ENCODE measurements at places on chromosomes 6 and 20.

- no peak for DNase-seq
Observed at GRCh38 chr20:12455148-12455547, 537.5 kb downstream of the BTBD3 start.

DNA sequence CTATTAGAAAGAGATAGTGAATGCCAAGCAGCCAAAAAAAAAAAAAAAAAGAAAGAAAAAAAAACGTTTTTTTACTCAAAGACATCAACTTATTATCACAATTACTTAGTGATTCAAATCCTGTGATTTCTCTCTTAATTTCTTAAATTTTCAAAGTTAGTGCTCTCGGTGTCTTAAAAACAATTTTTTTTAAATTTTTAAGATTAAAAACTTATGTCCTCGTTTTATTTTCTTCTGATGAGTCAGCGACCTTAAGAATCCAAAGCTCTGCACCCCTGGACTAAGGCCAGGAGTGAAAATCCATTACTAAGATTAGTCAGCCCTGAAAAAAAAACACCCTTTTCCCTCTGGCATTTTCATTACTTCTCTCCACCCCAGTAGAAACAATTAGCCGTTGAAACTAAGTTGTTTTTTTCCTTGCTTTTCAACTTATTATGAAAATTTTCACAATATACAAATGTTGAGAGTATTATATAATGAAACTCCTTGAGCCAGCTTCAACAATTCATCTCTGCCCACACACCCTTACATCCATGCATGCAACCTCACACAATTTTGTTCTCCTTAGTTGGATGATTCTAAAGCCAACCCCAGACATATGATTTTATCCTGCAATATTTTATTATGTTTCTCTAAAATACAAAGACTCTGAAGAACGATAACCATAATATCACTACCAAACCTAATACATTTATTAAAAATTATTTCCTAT lies 85.6 kb upstream of the CARMIL1 start:
- no peak for DNase-seq

DNA sequence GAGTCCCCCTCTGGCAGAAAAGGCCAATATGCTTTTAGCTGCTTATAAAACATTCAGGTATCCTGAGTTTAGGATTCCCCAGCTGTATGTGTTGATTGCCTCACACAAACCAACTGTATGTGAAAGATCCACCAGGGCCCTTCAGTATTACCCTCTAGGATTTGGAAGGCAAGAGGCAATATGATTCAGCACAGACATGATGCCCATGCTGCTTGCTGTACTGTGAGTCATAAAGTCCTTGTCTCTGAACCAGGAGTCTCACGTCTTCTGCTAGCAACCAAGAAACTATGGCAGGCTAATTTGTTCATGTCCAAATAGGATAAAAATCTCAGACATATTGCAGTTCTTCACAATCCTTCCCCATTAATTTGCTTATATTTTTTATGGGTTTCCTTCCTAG lies 789.2 kb upstream of the SLC35B3 start:
- DNase-seq, result no peak

GRCh38 chr6:31407699-31408098 lies 4.3 kb downstream of the MICA start:
- DNase-seq, result no peak

- DNase-seq, result no peak
Observed at GRCh38 chr6:131061041-131061750, 1.8 kb downstream of the EPB41L2 start.

- no peak for DNase-seq
Observed at GRCh38 chr6:37646097-37646864, 51.4 kb downstream of the MDGA1 start.

DNA sequence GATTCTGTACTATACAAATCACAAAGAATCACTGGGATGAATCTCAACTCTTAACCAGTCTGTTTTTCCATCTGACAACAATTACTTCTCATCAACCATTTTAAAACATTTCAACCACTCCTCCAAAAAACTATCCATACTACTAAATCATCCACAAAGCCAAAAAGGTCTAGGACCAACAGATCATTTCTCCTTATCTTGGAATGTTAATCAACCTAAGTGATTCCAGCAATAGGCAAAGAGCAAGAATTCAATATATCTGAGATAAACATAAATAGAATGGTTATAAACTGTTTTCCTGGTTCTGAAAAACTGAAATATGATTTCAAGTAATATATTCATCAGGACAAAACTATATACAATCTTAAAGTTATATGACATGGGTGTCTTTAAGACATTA lies 28.6 kb downstream of the RANBP9 start:
- no peak for DNase-seq

GRCh38 chr6:35751594-35751993 lies 14.8 kb downstream of the ARMC12 start:
- no peak for DNase-seq

DNA sequence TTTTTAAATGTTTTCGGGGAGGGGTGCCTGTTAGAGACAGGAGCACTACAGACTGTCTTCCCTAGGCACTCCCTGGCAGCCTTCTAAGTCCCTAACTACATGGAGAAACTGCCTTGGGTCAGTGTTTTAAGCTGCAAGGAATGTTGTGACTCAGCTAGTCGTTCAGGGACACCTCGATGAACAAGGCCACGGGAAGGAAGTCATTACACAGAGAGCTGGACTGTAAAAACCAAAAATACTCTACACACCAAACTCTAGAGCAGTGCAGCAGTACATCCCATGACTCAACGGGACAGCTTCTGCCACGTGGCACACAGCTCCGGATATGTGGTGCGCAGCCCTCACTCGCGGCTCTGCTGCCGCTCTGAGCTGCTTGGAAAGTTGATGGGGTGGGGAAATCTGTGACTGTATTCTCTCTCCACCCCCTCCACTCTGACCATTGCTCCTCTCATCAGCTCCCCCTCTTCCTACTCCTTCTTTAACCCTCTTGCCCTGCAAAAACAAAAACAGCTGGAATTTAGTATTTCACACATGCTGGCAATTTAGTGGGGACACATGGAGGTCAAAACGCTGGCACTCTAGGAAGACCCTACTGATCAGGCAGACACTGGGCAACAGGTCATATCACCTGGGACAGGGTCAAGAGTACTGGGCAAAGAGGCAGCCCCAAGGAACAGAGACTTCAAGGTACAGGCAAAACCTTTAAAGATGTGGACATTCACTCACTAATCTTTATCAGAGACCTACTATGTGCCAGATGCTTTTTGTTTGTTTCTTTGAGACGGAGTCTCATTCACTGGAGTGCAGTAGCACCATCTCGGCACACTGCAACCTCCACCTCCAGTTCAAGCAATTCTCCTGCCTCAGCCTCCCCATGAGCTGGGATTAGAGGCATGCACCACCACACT lies 10.9 kb upstream of the LPIN3 start:
- DNase-seq, result no peak

DNA sequence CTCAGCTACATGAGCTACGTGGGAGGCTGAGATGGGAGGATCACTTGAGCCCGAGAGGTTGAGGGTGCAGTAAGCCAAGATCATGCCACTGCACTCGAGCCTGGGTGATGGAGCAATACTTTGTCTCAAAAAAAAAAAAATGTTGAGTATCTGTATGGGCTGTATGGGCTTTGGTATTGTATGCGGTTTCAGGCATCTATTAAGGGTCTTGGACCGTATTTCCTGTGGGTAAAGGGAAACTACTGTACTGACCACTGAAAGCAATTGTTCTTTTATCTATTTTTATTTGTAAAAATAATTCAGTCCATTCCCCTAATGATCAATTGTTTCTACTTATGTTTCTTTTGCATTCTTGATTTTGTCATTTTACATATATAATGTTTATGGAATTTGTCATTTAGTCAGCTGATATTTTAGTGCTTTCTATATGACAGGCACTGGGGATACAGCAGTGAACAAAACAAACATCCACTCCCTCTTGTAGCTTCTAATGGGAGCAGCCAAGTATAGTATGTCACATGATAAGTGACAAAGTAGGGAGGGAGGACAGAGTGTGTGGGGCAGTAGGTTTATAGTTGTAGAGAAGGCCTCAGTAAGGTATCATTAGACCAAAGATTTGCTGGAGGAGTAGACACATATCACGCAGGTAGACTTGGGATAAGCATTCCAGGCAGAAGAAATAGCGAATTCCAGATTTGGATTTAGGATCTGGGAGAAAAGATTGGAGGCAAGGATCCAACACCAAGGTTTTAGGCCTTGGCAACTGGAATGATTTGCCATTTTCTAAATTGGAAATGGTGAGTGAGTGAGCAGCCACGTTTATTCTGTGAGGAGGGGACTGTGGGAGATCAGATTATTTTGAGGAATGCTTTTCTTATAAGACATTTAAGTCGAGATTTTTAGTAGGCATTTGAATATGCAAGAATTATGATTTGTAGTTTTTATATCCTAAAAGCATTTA lies 6.0 kb downstream of the PCMT1 start:
- no peak for DNase-seq

DNA sequence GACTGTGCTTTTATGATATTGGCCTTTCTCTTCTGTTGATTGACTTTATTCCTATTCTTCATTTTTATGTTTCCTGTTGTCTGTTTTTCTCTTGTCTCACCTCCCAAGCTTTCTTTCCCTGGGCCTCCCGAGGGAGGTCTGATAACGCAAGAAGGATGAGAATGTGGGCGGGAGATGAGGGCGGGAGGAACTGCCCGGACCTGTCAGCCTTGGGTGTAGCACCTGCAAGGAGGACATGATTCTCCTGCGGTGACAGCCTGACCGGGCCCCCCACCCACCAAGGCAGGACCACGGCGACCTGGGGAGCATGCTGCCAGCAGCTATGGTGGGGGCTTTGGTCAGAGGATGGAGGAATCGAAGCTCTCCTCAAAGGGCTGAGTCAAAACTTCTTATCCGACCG lies 86.9 kb downstream of the PLEKHG1 start:
- DNase-seq, result no peak

DNA sequence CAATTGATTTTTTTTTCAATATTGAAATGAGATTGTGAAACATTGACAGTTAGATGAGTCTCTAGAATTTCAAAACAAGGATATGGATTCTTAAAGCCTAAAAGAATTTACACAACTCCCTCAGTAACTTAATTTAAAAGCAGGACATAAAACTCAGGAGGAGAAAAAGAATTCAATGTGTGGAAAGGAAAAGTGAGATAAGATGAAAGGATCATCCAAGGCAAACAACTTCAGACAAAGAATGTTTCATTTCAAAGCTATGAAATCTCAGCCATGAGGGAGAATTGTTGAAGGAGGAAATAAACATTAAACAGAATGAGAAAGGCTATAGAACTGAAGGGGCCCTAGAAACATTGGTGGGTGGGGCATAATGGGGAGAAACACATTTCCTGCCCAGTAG lies 191.7 kb upstream of the NOX3 start:
- DNase-seq, result no peak

DNA sequence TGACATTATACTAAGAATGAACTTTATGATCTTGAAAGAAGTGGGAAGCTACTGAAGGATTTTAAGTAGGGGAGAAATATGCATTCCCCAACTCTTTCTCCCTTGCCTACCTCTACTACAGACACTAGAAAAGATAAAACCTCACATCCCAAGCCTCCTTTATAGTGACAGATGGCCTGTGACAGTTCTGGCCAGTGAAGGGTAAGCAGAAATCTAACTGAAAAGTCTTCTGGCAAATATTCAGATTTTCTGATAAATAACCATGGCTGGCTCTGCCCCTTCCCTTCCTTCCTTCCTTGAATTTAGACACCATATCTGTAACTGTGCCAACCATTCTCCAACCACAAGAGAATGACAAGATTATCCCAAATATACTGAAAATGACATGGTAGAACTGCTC lies 10.2 kb upstream of the BEND6 start:
- DNase-seq, result no peak

GRCh38 chr6:75150685-75151412 lies 55.0 kb downstream of the COL12A1 start:
- DNase-seq, result no peak

DNA sequence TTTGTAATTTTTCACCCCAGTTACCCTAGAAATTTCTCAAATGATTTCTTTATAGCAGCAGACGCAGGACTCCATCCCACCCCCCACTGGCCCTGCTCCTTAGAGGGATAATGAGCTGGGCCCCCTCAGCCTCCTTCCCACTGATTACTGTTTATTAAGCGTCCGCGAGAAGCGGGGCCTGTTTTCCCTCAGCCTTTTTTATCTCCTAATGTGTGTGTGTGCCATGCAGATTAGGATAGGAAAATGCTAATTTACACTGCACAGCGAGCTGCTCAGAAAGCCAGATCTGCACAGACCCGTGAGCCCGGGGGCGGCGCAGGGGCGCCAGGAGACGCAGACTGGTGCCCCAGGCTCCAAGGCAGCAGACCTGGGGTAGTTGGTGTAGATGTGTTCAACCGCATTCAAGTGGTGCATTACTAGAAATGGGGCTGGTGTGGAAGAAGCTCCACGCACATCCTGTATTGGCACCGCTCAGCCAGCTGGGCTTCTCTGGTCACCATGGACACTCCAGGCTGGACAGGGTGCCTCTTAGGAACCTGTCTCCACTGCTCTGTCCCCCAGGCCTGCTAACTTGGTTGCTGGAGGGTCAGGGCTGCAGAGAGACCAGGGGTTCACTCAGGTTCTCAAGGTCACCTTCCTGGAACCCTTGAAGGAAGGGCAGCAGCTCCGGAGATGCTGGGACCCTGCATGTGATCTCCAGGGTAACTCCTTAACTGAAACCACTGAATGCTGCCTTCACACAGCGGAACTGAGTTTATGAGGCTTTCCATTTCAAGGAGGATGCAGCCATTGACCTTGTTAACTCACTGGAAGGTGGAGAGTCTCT lies 256.3 kb downstream of the ERMARD start:
- DNase-seq, result no peak

DNA sequence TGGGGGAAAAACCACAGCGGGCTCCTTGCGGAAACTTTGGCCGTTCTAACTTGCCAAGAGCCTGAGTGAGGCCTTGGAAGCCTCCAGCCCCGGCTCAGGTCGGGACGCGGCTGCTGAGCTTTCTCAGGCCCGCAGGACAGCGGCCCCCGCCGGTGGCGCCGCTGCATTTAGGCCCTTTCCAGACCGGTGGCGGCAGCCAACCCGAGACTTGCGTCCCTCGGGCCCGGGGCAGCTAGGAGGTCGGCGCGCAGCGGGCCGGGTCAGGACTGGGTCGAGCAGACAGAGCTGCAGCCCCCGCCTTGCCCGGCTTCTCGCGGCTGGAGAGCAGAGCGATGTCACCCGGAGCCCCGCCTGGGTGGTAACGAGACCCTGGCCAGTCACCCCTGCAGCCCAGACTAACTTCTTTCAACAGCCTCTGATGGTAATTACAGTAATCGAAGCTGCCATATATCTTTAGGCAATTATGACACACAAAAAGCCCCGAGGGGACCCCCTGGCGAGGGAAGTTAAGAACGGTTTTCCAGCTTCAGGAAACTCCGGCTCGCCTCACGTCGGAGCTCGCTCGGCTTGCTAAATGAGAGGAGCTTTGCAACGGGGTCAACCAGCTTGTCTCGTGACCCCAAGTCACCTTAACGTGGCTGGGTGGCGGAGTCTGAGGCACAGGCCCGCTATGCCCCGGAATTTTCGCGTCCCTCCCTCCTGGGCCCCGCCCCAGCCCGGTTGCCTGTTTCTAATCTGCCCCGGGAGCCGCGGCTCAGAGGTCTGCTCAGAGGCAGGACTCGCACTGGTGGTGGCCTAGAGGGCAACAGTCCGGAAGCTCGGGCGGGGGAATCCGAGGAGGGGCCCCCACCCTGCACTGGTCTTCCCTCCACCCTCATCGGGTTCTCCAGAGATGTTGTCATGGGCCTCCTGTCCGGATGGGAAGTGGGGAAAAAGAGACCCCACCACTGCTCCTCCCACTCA lies 3.0 kb downstream of the NR2E1 start:
- DNase-seq, result no peak

- no peak for DNase-seq
Observed at GRCh38 chr6:95685822-95686221, 108.5 kb downstream of the MANEA start.

GRCh38 chr6:54722328-54722727 lies 124.2 kb upstream of the FAM83B start:
- DNase-seq, result no peak

GRCh38 chr6:133957780-133958242 lies 4.8 kb downstream of the TBPL1 start:
- no peak for DNase-seq
